ENCODE measurements at places on chromosomes 7 and 10.

- H3K4me3 ChIP-seq, result no peak overlapping the region
- no peak overlapping the region for H3K27ac ChIP-seq
- no peaks in the 10 kb centered on the region for H3K4me1 ChIP-seq
- H3K36me3 ChIP-seq, result no peaks in the 10 kb centered on the region
Measured at GRCh38 chr10:17026686-17027485, 102.7 kb downstream of the CUBN start.

GRCh38 chr10:130573446-130573845 lies 437.3 kb downstream of the GLRX3 start:
- no peaks in the 10 kb centered on the region for H3K36me3 ChIP-seq
- no peak overlapping the region for H3K4me3 ChIP-seq
- no peaks in the 10 kb centered on the region for H3K27me3 ChIP-seq
- no peak for DNase-seq
- H3K27ac ChIP-seq, result no peak overlapping the region
- H3K4me1 ChIP-seq, result no peaks in the 10 kb centered on the region

DNA sequence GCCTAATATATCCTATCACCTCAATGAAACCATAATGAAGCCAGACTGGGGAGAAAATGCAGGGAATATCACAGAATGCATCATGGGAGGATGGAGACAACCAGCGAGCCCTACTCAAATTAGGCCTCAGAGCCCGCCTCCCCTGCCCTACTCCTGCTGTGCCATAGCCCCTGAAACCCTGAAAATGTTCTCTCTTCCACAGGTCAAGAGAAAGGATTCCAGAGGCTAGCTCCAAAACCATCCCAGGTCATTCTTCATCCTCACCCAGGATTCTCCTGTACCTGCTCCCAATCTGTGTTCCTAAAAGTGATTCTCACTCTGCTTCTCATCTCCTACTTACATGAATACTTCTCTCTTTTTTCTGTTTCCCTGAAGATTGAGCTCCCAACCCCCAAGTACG lies 31.5 kb downstream of the PRSS2 start:
- H3K4me3 ChIP-seq, result no peak overlapping the region
- no peaks in the 10 kb centered on the region for H3K4me1 ChIP-seq
- no peaks in the 10 kb centered on the region for H3K36me3 ChIP-seq
- H3K27ac ChIP-seq, result no peak overlapping the region

DNA sequence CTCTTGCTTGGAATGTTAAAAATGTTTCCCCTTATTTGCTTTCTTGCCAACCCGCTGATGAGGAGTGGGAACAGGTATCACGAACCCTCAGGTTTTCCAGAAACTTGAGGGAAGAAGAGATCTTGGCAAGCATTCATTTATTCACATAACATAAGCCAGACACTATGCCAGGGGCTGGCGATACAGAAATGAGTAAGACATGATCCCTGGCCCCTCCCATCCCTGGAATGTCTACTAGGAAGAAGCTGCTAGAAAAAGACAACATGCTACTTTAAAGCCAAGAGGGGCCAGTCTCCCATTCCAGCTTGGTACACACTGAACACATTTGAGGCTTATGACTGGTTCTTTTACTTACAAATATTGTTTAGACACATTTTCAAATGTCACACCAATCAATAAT lies 26.4 kb downstream of the SLC35B4 start:
- no peaks in the 10 kb centered on the region for H3K36me3 ChIP-seq
- no peaks in the 10 kb centered on the region for H3K27me3 ChIP-seq
- H3K27ac ChIP-seq, result no peak overlapping the region
- no peak overlapping the region for H3K4me3 ChIP-seq
- no peaks in the 10 kb centered on the region for H3K4me1 ChIP-seq

DNA sequence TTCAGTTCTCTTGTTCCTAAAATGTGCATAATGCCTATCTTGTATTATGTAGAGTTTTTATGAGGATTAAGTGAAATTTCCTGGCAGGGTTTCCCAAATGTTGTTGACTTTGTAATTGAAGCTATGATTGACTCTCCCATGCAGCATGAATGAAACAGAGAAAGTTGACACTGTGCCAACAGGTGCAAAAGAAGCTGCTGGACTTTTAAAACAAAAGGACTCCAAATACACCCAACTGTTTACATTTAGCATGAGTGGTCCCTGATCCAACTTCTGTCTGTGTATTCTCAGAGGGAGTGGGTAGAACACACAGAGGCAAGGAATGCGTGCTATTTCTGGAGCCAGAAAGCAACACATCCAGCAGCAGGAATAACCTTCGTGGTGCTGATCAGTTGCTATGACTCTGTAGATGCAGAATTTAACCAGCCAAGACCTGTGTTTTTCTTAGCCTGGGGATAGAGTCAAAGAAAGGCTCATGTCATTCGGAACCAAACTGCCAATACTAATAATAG lies 14.4 kb upstream of the RBM20 start:
- no peaks in the 10 kb centered on the region for H3K27me3 ChIP-seq
- no peaks in the 10 kb centered on the region for H3K4me1 ChIP-seq
- DNase-seq, result peak; percentile 63
- no peak overlapping the region for H3K27ac ChIP-seq

- no peaks in the 10 kb centered on the region for H3K4me1 ChIP-seq
- H3K36me3 ChIP-seq, result no peaks in the 10 kb centered on the region
- no peak overlapping the region for H3K27ac ChIP-seq
- H3K27me3 ChIP-seq, result no peaks in the 10 kb centered on the region
Measured at GRCh38 chr7:143318661-143319060, 2.8 kb downstream of the CLCN1 start.

GRCh38 chr10:80437227-80437626 lies 16.9 kb upstream of the TSPAN14 start:
- H3K4me1 ChIP-seq, result no peaks in the 10 kb centered on the region
- no peak overlapping the region for H3K27ac ChIP-seq
- DNase-seq, result no peak

DNA sequence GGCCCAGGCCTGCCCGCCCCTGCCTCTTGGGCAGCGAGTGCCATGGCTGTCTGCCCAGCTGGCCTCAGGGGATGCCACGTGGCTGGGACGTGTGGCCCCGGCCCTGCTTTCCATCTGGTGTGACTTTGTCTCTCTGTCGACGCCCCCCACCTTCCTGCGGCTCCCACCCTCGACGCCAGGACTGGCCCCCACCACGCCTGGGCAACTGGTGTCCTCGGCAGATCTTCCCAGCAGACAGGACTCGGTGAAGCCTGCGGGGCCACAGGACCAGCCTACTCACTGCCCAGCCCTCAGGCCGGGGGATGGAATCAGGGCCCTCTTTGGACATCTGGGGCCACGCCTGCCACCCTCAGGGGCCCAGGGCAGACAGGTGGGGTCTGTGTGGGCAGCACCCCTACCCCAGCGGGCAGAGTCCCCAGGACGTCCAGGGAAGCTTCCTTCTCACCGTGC lies 55.1 kb downstream of the UNCX start:
- H3K27me3 ChIP-seq, result peaks cover 26% of the 10 kb centered on the region
- H3K4me1 ChIP-seq, result no peaks in the 10 kb centered on the region
- H3K36me3 ChIP-seq, result no peaks in the 10 kb centered on the region
- DNase-seq, result no peak
- no peak overlapping the region for H3K4me3 ChIP-seq
- H3K27ac ChIP-seq, result no peak overlapping the region

GRCh38 chr7:82778021-82778420 lies 334.4 kb upstream of the CACNA2D1 start:
- no peak for DNase-seq
- H3K4me1 ChIP-seq, result no peaks in the 10 kb centered on the region
- no peaks in the 10 kb centered on the region for H3K27me3 ChIP-seq
- no peak overlapping the region for H3K27ac ChIP-seq
- no peak overlapping the region for H3K4me3 ChIP-seq

- H3K4me1 ChIP-seq, result no peaks in the 10 kb centered on the region
- no peak overlapping the region for H3K27ac ChIP-seq
- DNase-seq, result no peak
- no peaks in the 10 kb centered on the region for H3K27me3 ChIP-seq
- no peak overlapping the region for H3K4me3 ChIP-seq
Measured at GRCh38 chr7:107948645-107949442, 54.1 kb downstream of the LAMB1 start.

DNA sequence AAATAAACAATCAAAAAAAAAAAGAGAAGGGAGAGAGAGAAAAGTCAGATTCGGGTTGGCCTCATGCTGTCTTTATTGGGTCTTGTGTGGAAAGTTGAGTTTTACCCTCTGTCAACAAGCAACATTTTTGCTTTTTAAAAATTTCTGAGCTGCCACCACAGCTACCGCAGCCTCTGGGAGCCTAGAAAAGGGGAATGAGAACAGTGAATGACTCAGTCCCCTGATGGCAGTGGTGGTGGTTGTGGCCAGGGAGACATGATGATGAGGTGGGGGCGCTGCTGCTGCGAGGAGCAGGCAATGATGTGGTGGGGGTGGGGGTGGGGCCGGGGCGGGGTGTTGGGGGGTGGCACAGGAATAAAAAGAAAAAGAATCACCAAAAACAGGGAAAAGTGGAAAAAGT lies 20.0 kb upstream of the CREB3L2 start:
- H3K36me3 ChIP-seq, result no peaks in the 10 kb centered on the region
- no peaks in the 10 kb centered on the region for H3K27me3 ChIP-seq
- no peak for DNase-seq
- no peak overlapping the region for H3K4me3 ChIP-seq

GRCh38 chr7:77971726-77972125 lies 173.2 kb downstream of the PHTF2 start:
- no peaks in the 10 kb centered on the region for H3K27me3 ChIP-seq
- no peaks in the 10 kb centered on the region for H3K36me3 ChIP-seq
- no peak overlapping the region for H3K4me3 ChIP-seq
- no peak for DNase-seq
- H3K4me1 ChIP-seq, result no peaks in the 10 kb centered on the region

GRCh38 chr10:80648106-80648505 lies 110.4 kb downstream of the SH2D4B start:
- no peak for DNase-seq
- no peak overlapping the region for H3K27ac ChIP-seq
- no peaks in the 10 kb centered on the region for H3K27me3 ChIP-seq

GRCh38 chr7:157022681-157023588 lies 12.5 kb upstream of the MNX1 start:
- H3K36me3 ChIP-seq, result no peaks in the 10 kb centered on the region
- peaks cover 84% of the 10 kb centered on the region for H3K27me3 ChIP-seq
- peaks cover 23% of the 10 kb centered on the region for H3K4me1 ChIP-seq
- DNase-seq, result peak; percentile 33

DNA sequence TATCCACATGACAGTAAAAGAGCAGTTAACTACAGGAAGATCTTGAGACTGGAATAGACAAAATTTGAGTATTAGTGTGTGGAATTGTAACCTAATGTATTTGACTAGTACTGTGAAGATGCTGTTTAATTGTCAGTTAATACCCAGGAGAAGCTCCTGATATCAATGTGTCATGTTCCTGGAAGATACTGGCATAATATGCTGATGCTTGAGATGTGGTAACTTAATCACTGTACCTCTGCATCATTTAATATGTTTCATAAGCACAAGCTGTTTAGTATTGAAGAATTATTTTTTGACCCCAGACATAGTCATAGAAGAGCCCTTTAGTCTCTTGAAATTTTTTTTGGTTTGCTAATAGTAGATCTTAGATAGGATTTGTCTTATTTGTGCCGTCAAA lies 15.4 kb downstream of the CCSER2 start:
- H3K27ac ChIP-seq, result no peak overlapping the region
- DNase-seq, result no peak
- no peaks in the 10 kb centered on the region for H3K27me3 ChIP-seq
- no peaks in the 10 kb centered on the region for H3K4me1 ChIP-seq
- no peak overlapping the region for H3K4me3 ChIP-seq
- H3K36me3 ChIP-seq, result no peaks in the 10 kb centered on the region

GRCh38 chr7:150307904-150308303 lies 15.3 kb upstream of the LRRC61 start:
- no peaks in the 10 kb centered on the region for H3K4me1 ChIP-seq
- H3K27me3 ChIP-seq, result no peaks in the 10 kb centered on the region
- no peak for DNase-seq
- no peak overlapping the region for H3K27ac ChIP-seq

- H3K4me1 ChIP-seq, result no peaks in the 10 kb centered on the region
- H3K27ac ChIP-seq, result no peak overlapping the region
- H3K4me3 ChIP-seq, result no peak overlapping the region
- H3K36me3 ChIP-seq, result no peaks in the 10 kb centered on the region
- no peaks in the 10 kb centered on the region for H3K27me3 ChIP-seq
Measured at GRCh38 chr10:11261687-11262493, 244.2 kb downstream of the CELF2 start.

- H3K27me3 ChIP-seq, result no peaks in the 10 kb centered on the region
- no peaks in the 10 kb centered on the region for H3K36me3 ChIP-seq
- DNase-seq, result no peak
- no peaks in the 10 kb centered on the region for H3K4me1 ChIP-seq
- H3K4me3 ChIP-seq, result no peak overlapping the region
Measured at GRCh38 chr7:1914321-1914720, 244.2 kb downstream of the ELFN1 start.

DNA sequence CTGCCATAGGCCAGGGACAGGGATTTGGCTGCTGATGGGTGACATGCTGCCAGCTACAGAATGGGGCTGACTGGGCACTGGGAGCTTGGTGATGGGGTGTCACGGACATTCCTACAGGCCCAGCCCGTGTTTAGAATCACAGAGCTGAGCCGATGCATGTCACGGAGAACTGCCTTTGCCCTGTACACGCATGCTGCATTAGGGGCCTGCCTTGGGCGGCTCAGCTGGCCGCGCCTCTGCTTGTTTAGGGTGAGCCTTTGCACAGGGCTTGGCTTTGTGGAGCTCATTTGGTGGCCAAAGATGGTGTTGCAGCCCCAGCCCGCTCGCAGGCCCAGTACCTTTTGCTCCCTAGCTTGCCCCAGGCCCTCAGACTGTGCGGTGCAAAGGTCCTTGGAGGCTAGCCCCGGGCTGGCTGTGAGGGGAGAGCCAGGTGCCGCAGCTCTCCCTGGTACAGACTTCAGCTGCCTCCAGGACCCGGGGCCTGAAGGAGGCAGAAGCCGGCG lies 108.4 kb upstream of the BTBD16 start:
- H3K27ac ChIP-seq, result no peak overlapping the region
- no peak for DNase-seq
- H3K36me3 ChIP-seq, result no peaks in the 10 kb centered on the region
- H3K4me1 ChIP-seq, result peaks cover 4% of the 10 kb centered on the region
- H3K4me3 ChIP-seq, result no peak overlapping the region
- H3K27me3 ChIP-seq, result no peaks in the 10 kb centered on the region

DNA sequence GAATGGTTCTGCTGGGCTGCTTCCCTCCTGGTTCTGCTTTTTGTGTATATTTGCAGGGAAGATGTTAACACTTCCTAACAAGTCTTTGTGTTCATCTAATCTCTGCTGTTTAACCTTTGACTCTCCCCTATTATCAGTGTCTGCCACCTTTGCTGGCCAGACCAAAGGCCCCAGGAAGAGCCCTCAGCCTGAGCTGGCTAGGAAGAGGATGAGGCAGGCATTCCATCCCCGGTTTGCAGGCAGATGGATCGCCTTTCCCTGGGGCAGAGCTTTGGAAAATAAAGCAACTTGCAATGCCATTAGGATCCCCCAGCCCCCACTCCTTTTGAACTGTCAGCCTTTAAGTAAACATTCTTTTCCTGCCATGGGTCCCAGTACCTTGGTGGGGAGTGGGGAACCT lies 19.0 kb downstream of the DPCD start:
- H3K36me3 ChIP-seq, result no peaks in the 10 kb centered on the region
- no peak overlapping the region for H3K27ac ChIP-seq
- H3K27me3 ChIP-seq, result no peaks in the 10 kb centered on the region
- no peak overlapping the region for H3K4me3 ChIP-seq
- no peaks in the 10 kb centered on the region for H3K4me1 ChIP-seq

All from colonic mucosa (tissue), 4 donors.